ENCODE measurements at places on chromosomes 1 and 21.

DNA sequence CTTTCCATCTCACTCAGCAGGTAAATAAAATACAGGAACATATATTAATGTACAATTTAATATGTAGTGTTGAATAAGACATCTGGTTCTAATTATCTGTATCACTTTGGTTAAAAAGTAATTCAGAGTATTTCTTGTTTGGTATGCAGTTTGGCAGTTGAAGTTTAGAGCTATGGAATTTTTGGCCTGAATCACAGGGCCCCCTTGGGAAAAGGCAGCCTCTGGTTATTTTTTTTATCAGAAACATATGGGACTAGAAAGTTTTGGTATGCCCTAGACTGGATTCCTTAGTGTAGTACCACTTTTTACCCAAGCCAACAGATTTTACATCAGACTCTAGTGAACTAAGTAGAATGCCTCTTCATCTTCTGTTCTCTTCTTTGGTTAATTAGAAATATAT, 26.4 kb downstream of the CNST start:
- no peak for DNase-seq

GRCh38 chr1:84402060-84402459, 3.8 kb downstream of the DNASE2B start:
- no peak for DNase-seq

DNA sequence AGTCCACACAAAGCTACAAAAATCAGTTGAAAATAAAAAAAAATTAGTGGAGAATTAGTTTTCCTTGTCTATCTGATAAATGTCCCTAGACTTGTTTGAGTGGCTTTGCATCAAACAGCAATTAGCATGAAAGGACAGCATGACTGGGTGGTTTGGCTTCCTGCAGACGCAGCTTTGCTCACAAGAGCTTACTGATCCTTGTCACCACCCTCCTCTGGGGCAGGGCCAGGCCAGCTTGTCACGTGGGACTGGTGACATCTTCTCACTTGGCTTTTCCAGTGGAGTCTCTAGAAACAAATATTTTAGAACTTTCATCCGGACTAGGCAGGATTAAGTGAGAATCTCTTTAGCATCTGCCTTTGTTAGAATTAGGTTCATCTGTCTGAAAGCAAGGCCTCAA, 76.0 kb upstream of the OLIG2 start:
- no peak for DNase-seq

GRCh38 chr1:2628933-2629626, 3.7 kb downstream of the MMEL1 start:
- DNase-seq, result no peak
